NCI-H2029 treated with DMSO at 0.1 percent for 48 hours (cell line): ENCODE measurements at places on chromosomes 12 and 14.

DNA sequence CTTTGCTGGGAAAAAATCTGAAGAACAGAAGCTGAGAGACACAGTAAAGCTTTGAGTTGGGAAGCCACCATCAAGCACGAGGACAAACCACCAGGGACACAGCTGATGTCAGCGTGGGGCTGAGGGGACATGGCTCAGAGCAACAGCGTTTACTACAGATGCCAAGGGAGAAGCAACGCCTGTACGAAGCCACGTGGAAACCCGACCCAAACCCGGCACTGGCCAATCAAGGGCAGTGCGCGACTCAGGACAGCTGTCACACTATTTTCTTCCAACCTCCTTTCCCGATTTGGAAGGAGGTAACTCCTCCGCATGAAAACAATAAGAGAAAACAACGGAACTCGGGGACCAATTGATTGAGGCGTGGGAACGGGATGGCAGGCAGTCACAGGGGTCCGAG is 20.2 kb upstream of the CHGA start:
- DNase-seq = no peak

DNA sequence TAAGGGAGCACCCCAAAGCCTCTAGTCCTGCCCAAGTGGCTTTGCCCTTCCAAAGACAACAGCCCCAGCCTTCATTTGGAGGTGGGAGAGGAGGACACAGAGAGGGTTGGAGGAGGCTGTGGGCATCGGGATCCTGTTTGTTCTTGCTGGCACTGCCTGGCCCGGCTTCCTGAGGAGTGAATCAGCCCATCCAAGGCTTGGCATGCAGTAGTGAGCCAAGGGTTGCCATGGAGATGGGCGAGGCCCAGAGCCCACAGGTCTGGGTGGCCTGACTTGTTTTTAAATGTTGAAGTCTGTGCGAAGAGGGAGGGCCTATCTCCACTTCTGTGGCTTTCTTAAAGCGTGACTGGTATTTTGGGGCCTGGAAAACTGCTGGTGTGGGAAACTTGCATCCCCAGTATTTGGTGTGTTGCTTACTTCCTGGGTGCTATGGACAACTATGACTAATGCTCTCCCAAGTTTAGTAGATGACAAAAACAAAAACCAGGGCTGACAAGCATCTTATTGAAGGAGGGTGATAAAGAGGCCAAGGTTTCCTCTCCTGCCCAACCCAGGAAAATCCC is 15.8 kb downstream of the CD9 start:
- DNase-seq = peak; percentile 65

- no peak for DNase-seq
Observed at GRCh38 chr12:103519632-103520031, 23.9 kb upstream of the C12orf42 start.

- no peak for DNase-seq
Observed at GRCh38 chr14:61222388-61222787, 58.8 kb downstream of the TMEM30B start.

- no peak for DNase-seq
Observed at GRCh38 chr14:101553931-101554330, 7.4 kb upstream of the DIO3 start.

DNA sequence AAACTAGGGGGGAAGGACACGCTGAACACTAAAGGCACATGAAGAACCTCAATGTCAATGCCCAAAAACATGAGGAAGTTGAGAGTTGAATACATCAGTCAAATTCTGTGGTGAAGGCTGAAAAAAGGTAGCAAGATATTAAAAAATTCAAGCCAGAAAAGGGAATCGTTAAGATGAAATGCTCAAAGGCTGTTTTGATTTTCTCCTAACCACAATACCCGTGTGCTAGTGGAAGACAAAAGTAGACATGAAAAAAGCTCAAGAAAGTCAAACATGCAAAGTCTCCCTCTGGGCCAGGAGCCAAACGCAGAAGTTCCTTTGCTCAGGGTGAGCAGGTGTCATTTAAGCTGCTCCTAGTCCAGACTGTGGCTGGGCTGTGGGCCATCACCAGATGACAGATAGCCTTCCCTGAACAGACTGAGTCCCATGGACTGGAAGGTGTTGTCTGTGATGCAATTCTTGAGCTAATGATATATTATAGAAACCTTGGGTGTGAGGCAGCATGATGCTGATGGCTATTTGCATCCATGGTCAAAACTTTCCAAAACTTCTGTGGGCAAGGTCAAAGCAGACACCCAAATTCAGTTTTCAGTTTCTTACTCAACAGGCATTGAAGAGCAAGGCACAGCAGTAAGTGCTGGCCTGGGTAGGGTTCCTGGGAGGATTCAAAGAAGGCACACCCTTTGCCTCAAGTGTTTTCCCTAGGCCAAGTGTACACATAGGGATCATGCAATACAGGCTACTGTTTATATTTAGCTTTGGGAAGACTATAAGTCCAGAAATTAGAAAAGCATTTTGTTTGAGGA is 81.6 kb downstream of the MYRFL start:
- DNase-seq = no peak

- no peak for DNase-seq
Observed at GRCh38 chr12:23742574-23742973, 206.9 kb downstream of the SOX5 start.

- no peak for DNase-seq
Observed at GRCh38 chr14:105292826-105293711, 7.7 kb downstream of the BRF1 start.

GRCh38 chr12:62006076-62006732 is 254.0 kb upstream of the USP15 start:
- peak; percentile 31 for DNase-seq

DNA sequence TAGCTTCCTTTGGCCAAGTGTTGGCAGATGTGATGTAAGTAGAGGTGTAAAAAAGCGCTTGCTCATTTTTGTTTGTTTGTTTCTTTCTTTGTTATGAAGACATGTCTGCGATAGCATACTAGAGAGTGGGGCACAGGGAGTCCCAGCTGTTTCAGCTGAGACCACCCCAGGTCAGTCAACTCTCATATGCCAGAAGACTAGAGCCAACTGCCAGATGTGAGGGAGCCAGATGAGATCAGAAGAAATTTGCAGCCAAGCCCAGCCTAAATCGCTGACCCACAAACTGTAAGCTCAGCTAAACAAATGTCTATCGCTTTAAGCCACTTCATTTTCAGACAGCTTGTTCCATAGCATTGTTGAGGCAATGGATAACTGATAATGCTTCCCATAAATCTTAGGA is 397.1 kb downstream of the APAF1 start:
- no peak for DNase-seq

DNA sequence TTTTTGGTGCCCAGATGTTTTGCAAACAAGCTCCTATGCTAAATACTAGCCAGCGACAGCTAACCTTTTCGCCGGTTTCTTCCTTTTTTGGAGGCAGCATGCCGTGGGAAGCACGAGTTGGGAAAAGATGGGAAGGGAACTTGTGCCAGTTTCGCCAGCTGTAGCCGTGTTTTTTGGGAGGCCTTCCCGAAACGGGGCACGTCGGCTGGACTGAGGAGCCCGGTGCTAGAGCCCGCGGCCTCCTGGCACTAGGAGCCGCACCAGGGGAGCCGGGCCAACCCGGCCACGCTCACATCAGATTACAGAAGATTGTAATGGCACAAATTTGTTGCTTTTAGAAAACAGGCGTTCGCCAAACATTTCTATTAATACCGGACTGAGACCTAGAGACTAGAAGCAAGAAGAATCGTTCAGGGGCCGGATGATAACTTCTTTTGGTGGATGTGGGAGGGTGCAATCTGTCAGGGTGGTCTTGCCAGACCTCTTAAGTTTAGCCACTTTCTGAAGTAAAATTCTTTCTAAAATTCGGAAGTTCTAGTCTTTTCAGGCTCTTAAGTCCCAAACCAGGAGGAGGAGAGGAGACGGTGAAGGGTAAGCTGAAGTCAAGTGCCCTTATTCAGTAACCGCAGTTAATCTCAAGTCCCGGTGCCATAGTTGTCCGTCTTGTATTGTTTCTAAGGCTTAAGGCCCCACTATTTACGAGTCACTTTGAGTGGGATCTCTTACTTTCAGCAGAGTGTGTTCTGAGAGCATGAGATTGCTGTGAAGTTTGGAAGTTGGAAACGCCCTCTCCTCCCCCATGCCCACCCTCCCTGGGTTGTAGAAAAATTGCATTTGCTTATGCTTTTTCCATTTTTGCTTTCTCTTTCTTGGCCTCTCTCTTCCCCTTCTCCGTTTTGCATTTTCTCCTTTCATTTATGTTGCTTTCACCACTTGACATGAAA is 1.3 kb downstream of the RASSF3 start:
- DNase-seq = no peak

DNA sequence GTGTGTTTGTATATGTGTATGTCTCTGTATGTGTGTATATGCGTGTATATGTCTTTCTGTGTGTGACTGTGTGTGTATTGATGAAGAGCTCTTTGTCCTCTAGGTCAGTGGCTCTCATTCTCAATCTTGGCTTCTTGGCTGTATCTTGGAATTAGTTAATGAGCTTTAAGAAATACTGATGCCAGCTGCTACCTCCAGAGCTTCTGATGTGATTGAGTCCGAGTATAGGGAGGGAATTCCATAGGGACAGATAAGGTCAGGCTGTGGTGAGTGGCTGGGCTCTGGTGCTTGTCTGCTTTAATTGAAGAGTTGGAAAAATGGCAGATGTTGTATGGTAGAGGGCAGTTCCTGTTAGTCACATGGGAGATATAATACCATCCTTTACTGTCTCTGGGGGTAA is 140.1 kb downstream of the C12orf75 start:
- DNase-seq = no peak

- no peak for DNase-seq
Observed at GRCh38 chr12:47725893-47726292, 603 bp upstream of the ENDOU start.

DNA sequence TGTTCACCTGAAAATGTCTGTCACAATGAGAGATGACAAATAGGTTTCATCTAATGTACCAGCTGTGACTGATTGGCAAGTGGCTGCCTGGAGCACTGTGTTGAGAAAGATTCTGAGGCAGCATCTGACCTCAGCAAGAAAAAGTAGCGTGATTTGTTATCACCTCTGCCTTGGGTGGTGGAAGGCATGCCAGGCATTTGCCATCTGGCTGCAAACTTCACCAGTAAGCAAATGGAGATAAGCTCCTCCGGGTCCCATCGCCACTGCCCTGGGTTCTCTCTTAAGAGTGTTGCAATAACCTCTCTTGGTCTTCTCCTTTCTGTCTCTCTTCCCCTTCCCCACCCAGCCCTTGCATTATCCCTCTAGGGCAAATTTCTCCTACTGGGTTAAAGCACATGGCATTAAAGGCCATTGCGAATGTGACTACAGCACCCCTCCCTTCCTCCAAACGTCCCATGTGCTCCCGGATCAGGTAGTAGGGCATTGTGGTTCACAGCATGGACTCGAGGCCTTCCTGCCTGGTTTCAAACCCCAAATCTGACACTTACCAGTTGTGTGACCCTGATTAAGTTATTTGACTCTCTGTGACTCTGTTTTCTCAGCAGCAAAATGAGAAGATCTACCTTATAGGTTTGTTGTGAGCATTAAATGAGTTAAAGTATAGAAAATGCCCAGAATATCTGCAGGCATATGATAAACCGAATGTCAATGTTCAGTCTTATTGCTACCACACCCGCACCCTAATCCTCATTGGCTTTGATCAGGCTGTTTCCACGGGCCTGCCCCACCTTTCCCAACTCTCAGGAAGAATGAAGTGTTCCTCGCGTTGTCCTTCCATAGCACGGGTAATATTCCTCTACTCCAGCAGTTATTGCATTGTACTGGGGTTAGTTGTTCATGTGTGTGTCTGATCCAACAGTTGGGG is 8.2 kb upstream of the LGALS3 start:
- DNase-seq = no peak

- DNase-seq = no peak
Observed at GRCh38 chr14:72847721-72848120, 46.2 kb downstream of the DPF3 start.

DNA sequence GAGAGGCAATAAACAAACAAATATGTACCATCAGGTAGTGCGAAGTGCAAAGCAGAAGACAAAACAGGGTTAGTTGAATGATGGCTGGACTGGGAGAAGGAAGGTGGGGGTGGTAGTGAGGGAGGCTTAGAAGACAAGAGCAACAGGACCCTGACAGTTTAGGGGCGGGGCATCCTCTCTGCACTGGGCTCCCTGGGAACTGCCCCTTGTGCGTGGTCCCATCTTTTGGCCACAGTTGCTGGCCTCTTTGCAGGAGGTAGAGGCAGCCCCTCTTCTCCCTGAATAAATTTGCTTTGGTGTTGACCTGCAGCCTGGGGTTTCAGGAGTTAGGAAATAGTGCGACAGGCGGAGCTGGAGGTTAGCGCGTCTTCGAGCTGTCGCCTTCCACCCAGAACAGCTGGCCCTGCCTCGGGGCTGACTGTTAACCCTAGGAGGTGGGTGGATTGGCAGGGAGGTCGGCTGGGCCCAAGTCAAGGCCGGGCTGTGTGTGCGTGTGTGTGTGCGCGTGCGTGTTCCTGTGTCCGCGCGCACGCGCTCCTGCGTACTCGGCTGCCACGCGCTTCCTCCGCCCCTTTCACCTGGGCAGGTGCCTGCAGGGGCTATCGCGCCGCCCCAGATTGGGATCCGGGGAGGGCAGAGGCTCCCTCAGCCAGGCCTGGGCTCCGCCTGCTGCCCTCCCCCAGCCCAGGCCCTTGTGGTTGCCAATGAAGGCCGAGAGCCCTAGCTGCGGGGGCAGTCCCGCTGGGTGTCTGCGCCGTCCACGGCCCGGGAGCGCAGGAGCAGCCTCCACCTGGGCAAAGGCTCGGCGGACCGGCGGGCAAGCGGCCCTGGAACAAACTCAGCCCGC is 180.8 kb downstream of the ADCK1 start:
- DNase-seq = no peak

DNA sequence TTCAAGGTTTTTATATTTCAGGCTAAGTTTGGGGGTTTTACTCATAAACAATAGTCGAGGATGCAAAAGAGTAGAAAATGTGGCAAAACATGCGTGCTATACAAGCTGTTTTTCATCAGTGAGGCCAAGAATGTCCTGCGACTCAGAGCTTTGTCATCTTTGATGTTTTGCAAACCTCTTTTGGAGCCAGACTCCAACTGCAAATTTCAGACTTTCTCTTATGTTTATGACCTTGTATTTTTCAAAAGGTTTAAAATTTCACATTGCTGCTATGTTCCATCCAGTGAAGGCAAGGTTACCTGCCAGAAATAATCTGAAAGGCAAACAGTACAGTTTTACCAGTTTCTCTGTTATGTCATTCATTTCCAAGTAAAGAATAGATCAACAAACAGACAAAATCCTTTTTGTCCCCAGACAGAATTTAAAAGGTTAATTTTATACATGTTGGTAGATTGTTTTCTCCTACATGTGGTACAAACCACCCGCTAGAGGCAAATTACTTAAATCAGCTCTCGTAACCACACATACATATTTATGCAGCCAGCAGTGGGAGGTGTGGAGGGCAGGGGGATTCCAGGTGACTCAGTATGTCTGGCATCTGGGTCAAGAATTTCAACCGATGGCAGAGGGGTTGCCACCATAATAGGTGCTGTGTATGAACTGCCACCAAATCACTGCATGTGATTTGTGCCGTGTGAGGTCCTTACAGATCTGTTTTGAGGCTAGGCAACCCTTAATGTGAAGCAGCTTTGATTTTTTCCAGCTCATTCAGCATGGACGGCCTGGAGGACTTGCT is 119.8 kb upstream of the CPM start:
- no peak for DNase-seq

DNA sequence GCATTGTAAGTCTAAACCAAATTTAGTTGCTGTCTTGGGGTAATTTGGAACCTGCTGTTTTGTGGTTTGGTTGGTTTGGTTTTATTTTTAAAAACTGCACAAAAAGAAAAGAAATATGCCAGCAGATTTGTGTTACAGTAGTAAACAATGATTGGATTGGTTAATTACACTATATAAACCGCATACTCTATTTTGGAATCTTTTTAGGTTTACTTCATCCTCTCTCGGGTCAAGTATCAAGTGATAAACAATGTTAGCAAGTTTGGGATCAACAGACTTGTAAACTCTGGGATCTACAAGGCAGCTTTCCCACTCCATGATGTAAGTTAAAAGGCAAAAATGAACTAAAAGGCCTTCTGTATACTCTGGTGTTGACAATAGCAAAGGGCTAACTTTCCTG is 132.4 kb downstream of the ANO6 start:
- DNase-seq = no peak
